ENCODE measurements at places on chromosomes 2 and 18.

DNA sequence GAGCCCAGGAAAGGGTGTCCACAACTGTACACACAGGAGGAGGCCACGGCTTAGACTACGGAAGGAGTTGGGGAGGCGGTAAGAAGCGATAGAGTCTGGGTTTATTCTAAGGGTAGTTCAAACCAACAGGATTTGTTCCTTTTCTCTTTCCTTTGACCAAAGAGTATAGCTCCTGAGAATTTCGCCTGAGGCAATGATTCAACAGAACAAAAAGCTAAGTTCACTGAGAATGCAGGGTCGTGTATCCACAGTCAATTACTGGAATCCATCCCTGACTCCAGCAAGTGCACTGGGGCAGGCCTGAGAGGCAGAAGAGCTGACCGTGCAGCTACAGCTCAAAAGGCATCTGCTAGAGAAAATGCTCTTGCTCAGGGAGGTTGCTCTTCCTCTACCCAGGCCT lies 140.9 kb downstream of the TFCP2L1 start:
- no peak for DNase-seq

- no peak for DNase-seq
Observed at GRCh38 chr2:6911721-6912120, 5.5 kb upstream of the RNF144A start.

- DNase-seq: no peak
Observed at GRCh38 chr2:37800176-37800858, 124.8 kb upstream of the RMDN2 start.

GRCh38 chr2:111660811-111661210 lies 223.2 kb downstream of the ANAPC1 start:
- no peak for DNase-seq

DNA sequence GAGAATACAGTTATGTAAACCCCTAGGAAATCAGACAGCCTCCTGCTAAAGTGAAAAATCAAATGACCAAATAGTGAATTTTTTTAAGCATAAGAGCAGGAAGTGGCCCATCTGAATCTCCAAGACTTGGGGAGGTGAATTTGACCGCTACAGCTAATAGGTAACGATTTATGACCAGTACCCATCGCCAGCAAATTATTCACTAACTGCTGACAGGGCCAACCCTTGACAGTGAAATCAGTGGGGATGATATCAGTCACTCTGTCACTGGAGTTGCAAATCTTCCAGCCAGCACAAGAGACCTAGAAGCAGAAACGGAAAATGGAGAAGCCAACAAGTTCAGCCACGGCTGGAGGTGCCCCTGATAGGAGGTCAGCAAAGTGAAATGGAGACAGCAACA lies 164.3 kb upstream of the PIK3C3 start:
- no peak for DNase-seq

DNA sequence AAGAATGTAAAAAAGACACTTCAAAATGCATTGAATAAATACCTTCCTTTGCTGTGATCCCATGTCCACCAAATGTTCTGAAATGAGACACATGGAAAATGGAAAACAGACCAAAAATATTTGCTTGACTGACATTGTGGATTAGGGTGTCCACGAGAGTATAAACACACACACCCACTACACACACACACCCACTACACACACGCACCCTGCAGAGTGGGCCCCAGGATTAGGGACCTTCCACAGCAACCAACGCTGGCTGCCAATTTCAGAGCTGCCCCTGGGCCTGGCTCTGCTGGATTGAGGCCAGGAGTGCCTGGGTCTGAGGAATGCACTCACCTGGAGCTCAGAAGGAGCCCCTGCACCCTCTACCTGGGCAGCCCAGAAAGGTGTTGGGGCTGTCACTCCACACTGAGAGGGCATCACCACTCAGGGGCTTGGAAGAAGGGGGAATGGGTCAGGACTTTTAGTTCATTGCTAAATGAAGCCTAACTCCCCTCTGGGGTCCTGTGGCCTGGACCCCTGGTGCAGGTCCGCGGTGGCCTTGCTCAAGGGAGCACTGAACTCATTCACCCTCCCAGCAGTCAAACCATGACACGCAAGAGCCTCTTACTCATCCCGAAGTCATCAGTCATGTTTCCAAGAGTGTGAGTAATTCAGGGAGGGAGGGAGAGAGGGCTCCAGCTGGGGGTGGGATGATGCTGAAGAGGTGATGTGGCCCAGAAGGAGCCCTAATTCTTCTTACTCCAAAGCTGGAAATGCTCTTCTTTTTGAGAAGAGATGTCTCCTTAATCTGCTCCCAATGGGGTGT lies 50.2 kb upstream of the PLB1 start:
- DNase-seq: peak; percentile 51

GRCh38 chr2:113248997-113249770 lies 29.5 kb downstream of the PAX8 start:
- DNase-seq: peak; percentile 71

- DNase-seq: no peak
Observed at GRCh38 chr2:172109988-172110811, 7.5 kb upstream of the DLX2 start.

GRCh38 chr2:23524261-23524706 lies 139.3 kb downstream of the KLHL29 start:
- DNase-seq: no peak

DNA sequence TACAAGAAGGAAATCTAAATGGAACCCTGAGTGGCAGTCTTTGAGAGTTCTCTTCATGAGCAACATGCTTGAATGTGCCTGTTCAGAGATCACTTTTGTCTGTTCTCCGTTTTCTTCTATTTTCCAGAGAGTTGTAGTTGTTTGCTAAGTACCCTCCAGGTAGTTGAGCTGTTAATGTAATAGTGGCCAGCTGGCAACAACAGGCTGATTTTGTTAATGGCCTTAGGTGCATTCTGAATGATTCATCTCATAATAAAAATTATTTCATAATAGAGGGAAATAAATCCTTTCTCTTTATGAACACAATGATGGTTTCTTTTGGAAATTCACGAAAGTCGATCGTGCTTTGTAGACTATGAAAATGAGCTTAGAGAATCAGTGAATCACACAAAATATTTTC lies 136.8 kb downstream of the LRP1B start:
- DNase-seq: no peak

DNA sequence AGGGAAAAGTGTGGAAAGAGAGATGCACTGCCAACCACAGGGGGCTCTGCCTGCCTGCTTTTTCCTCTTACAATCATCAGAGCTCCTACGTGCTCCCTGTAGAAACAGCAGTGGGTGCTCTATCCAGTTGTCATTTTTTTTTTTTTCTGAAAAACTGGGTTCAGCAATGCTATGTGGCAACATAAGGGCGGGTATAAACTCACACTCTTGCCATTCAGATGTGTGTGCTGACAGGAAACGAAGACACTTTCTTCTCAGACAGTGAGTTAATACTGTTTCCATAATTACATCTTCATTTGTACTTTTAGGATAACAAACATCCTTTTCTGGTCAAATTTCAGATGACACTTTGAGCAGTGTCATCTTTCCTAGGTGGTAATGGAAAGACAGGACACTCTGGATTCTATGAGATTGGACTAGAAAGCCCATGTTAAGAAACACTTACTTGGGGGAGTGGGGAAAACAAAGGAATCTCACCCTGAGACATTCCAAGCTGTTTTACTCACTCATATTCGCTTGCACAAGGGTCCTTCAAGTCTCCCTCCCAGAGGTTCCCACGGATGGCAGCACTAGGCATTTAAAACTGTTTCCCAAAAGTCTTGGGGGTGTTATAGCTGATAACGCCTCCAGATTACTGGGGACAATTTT lies 41.3 kb downstream of the CCDC93 start:
- no peak for DNase-seq

DNA sequence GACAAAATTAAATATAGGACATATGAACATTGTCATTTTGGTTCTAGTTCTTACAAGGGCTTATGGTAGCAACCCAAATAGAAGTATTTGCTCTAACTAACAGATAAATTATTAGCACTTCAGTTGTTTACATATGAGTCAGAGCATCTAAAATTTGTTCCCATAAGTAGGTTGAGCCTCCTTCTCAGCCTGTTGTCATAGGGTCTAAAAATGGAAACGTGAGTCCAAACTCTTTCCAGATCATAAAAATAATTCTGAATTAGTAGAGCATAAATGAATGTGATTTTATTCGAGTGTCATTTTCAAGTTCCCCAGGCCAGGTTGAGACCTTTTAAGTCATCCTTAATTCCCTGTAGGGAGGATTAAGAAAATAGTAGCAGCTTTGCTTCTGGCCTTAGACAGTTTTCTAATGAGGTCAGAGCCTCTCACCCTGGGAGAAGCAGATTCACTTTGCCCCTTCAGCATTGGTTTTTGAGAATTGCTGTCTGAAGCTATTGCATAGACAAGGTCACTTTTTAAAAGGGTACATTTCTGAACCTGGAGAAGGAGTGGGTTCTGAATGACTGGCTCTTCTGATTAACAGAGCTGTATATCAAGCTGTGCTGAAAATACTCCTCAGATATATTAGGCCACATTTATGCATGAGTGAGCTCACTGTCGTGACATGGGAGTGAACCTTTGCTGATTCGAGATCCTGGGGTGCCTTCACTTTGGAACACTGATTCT lies 164.3 kb downstream of the NEDD4L start:
- DNase-seq: no peak

DNA sequence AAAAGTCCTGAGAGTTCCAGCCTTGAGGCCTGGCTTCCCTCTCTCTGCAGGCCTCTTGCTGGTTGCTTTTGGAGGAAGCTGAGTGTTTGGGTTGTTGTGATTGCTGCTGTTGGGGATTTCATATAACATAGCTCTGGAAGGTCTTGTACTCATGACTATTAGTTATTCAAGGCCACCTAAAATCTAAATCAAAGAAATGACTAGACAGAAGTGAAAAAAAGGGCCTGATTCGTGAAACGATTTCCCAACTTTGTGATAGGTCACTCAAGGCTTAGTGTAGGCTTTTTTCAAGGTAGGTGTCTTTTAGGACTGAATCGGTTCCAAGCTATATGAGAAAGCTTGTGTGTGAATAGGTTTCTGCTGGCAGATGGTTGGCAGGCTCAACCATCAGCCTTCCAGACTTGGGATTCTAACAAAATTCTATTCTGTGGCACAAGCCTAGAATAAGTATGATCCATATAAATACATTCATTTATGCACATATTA lies 164.4 kb downstream of the FMNL2 start:
- DNase-seq: no peak

DNA sequence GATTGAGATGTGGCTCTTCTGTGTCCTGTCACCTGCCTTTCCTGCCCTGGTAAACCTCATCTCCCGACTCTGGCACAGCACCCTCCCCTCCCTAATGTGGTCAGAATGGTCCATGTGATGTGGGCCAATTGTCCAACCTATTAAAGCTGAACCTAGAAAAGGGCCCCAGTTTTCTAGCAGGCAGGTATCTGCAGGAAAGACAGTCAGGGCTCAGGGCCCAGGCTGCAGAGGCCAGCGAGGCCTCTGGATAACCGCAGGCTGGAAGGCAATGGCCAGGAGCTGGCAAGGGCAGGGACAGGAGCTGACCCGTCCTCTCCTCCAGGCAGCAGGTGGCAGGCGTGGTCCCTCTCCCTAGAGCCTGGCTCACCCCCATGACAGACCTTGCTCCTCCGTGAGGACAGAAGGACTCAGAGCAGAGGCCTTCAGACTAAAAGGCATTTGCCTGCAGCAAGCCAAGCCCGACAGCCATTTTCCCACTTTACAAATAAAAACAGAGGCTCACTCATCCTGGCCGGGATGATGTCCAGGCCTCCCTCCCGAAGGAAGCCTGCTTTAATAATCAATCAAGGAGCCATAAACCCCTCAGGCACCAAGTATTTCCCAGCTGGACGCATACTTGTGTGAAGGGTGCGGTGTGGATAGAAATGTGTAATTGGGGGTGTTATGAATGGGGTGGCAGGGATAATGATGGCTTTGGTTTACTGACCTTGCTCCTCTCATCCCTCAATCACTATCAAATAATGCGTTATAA lies 107.1 kb downstream of the TWIST2 start:
- DNase-seq: no peak

DNA sequence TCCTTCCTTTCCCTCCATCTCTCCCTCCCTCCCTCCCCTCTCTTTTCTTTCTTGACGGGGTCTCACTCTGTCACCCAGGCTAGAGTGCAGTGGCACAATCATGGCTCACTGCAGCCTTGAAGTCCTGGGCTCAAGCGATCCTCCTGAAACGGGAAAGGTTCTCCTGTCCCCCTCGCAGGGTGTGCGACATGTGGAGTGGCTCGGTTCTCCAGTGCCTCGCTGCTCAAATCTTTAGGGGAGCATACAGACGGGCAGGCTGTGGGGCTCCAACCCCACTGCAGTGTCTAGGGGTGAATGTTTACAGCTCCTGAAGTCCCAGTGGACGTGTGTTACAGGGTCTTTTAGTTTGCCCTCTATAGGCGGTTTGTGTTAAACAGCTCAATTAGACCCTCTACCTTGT lies 74.0 kb downstream of the MEX3C start:
- no peak for DNase-seq

DNA sequence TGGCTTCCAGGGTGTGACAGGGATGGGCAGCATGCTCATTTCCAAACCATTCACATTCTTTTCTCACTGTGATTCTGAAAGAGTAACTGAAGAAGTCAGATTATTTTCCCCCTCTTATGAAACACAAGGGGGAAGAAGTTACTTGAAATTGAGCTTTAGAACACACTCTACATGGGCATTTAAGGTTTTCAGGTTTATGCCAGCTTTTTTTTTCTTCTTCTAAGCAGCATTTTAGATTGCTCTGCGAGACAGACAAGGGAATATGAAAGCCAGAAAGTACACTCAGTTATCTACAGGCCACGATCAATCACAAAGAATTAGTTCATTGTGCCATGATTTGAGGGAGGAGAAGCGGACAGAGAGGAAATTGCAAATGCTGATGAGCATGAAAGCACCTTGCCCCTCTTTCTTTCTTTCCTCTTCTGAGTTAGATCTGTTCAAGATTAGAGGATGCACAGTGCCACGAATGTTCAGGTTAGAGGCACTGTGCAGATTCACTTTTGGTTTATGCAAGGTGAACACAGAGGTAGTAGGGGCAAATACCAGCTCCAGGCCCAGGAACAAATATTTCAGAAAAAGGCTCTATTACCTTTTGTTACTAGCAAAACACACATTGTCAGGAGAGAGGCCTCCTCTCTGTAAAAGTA lies 49.2 kb downstream of the CXCR4 start:
- DNase-seq: no peak

DNA sequence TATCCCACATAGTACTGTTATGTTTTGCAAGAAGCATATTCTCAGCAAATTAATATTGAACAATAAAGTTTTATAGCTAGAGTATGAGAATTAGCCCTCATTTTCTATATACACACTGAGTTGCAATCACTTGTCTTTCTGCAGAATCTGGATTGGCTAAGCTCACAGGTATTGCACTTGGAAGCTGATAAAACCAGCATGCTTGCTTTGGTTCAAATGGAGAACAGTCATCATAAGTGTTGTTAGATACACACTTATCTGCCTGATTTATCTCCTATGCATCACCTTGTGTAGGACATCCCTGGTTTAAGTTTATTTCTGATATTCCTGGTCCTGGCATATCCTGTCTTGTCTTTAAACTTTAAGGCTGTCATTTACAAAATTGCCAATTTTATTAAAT lies 38.0 kb upstream of the CYP20A1 start:
- no peak for DNase-seq

DNA sequence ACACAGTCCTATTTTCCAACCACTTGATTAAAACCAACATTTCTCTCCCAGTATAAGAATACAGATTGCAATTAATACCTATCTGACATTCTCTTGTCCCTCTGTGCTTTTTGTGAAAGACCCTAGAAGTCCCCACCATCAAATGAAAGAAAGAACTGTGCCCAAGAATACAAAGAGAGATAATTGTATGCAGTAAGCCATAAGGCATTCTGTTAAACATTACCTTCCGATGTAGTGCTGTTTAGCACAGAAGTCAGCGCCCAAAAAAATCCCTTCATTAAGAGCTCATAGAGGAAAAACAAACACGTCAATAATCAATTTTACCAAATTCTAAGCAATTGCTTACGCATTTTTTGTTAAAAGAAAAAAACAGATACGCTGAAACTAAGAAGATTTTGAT lies 41.1 kb downstream of the ZNF516 start:
- DNase-seq: no peak

Data from stimulated activated CD4-positive, alpha-beta T cell treated with anti-CD3 and anti-CD28 coated beads, Interleukin-4, amount 100 ng/mL, for 1 hour (primary cell).